Brain (organoid and tissue), 16 donors: ENCODE measurements at places on chromosomes 12 and 14.

GRCh38 chr12:25020621-25021243 lies 71.8 kb upstream of the BCAT1 start:
- DNase-seq, result no peak

DNA sequence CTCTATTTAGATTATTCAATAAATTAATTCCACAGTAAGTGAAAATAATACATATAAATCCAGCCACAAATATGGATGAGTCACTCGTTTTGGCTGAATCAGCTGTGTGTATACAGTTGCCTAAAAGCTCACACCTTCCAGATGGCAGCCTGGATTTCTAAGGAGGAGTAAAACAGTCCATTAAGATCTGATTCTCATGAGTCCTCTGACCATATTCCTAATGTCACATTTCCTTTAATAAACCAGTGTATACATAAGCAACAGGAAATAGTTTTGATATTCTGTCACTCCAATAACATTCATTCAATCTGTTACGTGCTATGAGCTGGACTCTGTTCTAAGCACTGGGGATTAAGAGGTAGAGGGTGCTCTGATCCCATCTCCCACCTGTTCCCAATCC lies 21.8 kb downstream of the MDM1 start:
- DNase-seq, result no peak

DNA sequence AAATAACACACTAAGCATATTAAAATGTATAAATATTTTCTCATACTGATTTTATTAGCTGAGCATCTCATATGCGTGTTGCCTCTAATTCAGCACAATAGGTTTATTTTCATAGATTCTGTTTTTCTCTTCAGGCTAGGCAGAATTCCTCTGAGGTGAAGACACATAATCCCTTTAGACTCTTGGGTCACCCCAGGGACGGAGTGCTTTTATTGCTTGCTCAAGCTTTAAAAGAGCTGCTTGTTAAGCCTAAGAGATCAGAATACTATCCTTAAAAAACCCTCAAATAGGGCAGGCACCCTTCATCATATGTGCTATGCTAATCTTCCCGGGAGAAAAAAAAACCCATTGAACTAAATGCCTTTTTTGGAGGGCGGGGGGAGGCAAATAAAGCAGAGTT lies 390.1 kb downstream of the KCNH5 start:
- peak; percentile 37 for DNase-seq

DNA sequence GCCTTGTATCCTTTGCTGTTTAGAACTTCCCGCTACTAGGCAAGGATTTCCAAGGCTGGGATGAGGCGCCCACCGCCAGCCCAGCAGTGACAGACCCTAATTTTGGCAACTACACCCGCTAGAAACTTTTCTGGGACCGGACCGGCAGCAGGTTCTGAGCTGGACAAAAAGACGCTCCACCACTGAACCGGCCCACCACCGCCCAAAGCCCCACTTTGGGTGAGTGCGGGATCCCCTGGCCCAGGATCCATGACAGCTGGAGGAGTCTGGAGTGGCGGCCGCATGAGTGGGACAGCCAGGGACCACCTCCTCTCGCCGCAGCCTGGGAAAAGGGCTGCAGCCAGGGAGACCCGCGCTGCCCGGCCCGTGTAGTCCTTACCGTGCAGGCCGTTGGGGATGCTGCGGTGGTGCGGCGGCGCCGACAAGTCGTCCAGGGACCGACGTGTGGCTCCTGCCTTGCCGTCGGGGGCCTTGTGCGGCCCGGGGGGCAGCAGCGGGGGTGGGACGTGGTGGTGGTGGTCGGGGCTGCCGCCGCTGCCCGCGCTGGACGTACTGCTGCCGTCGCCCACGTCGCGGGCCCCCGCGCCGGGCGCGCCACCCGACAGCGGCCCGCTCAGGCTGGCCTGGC lies 1.1 kb downstream of the CCDC85C start:
- DNase-seq, result no peak

DNA sequence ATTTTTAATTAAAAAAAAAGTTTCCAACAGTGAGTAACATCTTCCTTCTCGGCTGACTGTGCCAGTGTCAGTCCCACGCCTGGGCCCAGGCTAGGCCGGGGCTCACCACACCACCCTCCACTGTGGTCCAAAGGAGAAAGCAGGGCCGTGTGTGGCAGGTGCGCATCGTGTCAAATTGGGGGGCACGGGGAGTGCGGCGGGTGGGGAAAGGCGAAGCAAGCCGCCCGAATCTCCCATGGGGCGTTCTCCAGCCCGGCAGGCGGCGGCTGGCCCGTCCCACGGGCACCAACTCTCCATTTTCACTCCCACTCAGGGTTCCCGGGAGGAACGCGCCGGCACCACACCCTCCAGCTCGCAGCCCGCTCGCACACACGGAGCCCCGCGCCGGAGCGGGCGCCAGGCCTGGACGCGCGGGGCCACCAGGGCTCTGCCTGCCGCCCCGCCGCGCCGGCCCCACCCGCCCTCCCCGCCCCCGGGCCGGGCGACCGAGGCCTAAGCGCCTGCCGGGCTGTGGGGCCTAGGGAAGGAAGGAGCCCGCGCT lies 604 bp downstream of the EEA1 start:
- DNase-seq, result no peak

DNA sequence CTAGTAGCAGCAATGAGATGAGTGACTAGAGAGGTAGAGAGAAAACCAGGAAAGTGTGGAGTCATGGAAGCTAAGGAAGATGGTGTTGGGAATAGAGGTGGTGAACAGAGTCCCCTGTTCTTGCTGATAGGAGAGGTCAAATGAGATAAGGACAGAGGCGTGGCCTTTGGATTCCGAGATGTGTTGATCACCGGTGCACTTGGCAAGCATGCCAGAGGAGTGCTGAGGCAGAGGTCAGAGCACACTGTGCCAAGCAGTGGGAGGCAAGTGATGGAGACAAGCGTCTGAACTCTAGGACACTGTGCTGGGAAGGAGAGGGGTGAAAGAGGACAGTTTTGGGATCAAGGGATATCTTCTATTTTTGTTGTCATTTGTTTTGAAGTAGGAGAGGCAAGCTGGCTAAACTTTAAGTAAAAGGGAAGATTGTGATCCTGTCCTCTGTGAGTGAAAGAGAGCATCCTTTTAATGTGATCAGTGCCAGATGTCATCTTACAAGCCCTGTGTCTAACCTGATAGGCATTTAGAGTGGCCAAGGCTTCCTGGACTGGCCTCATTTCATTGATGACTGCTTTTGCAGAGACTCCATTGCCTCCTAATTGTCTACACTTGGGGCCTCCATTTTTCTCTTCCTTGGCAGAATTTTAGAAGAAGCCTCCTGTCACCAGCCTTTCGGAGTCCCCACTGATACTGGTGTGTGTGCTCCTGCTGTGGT lies 336.4 kb downstream of the CACNA1C start:
- no peak for DNase-seq
